ENCODE measurements at places on chromosomes 6 and 20.
A peak's percentile ranks its signal among the peaks of the same experiment; 100 is the strongest.

- no peak for DNase-seq
These were observed 374.0 kb downstream of the HDGFL1 start for GRCh38 chr6:22943327-22943726.

DNA sequence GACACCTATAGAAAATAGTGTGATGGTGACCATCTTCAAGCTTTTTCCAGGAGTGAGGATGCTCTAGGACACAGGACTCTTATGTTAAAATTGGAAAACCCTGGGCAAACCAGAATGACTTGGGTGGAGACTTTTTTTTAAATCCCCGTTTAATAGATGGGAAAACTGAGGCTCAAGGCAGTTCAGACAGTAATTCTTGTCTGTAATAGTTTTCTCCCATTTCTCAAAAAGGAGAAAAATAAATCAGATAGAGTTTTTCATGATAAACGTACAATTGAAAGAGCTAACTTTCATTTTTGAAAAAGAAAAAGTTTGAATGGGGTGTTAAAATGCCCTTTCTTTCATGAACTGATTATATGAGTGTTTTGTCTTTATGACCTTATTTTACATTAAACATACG, 6.8 kb downstream of the BCAS1 start:
- DNase-seq, result no peak

DNA sequence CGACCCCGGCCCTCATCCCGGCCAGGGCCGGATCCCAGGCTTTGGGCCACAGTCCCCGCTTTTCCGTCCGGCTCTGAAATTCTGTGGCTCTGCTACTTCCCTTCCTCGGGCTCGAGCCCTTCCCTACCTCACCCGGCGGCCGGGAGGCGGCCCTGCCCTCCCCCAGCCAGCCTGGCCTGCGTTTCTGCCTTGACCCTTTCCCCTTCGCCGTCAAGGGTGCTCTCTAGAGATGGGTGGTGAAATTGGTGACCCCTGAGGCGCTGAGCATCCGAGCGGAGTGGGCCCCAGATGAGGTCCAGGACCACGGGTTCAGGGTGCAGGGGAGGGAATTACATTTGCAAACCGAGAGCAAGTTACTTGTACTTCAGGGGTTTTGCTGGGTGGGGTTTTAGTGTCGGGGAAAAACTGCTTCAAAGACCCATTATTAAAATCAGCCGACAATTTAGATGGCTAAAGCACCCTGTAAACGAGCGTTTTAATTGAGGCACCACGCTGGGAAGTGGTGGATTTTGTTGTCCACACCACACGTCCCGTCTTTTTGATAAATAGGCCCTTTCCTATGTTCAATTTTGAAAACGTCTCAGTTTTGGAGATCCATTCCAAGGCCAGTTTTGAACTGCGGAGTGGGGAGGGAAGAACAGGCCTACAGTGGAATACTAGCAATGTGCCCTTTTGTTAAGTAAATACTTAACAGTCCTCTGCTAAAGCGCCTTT, 9.9 kb downstream of the TFAP2A start:
- DNase-seq, result no peak

DNA sequence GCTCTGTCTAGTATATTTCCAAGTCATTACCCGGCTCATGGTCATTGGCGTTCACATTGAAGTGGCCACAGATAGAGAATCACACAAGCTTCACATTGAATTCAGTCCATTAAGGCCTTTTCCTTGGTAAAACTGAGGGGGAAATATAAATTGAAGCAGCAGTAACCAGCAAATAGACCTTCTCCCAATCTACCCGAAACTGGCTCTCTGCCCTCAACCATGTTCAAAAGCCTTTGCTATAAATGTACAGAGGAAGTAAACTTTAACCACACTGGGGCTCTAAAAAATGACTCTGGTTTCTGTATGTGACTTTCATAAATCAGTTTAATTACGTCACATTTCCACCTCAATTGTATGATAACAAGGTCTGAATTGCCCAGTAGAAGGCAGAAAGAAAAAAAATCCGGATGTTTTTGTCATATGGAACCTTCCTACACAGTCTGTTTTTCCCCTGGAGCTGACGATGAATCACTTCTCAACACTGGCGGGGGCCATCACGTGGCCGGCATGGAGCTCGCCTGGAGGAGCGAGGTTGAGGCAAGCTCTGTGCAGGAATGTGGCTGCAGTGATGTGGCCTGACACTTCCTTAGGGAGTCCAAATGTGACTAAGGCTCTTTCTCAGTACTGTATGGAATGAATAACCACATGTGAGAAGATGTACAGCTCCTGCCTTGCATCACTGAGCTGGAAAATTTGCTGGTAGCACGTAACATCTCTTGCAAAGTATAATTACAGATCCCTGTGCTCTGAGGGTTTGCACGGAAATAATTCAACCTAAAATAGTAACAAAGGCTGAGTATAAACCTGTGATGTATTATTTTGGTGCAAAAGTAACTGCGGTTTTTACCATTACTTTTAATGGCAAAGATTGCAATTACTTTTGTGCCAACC, 58.6 kb upstream of the SNX9 start:
- peak; percentile 88 for DNase-seq

DNA sequence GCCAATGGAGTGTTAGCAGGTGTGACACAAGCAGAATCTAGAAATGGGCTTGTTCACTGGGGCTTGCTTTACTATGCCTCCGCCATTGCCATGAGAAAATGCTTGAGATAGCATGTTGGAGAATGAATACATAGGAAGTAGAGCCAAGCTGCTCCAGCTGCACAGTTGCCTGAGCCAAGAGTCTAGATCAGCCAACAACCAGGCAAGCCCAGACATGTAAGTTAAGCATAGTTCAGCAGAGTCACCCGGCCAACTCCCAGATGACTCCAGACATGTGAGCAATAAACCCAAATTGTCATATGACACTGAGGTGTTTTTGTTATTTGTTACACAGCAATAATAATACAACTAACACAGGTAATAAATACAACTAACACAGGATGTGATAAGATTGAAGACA, 167.9 kb downstream of the HAO1 start:
- no peak for DNase-seq

GRCh38 chr6:26401389-26401986, 587 bp upstream of the BTN3A1 start:
- no peak for DNase-seq

All from small intestine (tissue), 16 donors.